Activated CD8-positive, alpha-beta memory T cell treated with anti-CD3 and anti-CD28 coated beads for 1 hour (primary cell): ENCODE measurements at places on chromosomes 1 and 21.

DNA sequence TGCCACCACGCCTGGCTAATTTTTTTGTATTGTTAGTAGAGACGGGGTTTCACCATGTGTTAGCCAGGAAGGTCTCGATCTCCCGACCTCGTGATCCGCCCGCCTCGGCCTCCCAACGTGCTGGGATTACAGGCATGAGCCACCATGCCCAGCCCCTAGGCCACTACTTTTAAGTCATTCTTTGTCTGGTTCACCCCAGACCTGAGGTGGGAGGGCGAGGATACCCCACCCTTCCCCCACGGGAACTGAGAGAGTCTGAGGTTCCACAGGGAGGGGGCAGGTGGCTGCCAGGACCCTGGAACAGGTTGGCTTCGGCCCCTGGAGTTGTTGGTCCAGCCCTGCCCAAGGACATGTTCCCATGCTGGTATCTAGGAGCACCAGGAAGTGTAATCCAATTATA, 7.7 kb upstream of the SDC3 start:
- DNase-seq: no peak

- no peak for DNase-seq
Measured at GRCh38 chr1:92883297-92883696, 51.5 kb downstream of the RPL5 start.

- DNase-seq: no peak
Measured at GRCh38 chr1:218298398-218298797, 13.3 kb downstream of the RRP15 start.

- DNase-seq: no peak
Measured at GRCh38 chr1:225484657-225485214, 56.9 kb upstream of the LBR start.

- no peak for DNase-seq
Measured at GRCh38 chr1:193189442-193190095, 3.2 kb upstream of the B3GALT2 start.

GRCh38 chr1:27481994-27482620, 7.9 kb downstream of the WASF2 start:
- no peak for DNase-seq

DNA sequence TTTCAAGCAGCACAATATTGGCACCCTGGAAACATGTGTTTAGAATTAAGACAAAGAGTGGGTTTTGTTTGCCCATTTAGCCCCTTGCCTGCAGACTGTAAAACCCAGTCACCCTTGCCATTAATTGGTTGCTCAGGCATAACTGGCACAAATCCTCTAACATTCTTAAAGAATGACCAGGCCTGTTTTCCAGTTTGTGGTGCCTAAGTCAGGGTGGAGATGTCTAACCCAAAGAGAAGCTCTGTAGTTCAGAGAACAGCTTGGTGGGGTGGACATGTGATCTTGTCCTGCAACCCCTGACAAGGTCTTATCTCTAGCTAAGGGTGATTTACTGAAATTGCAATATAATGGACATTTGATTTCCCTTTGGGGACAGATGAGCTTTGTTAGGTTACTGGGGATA, 8.8 kb upstream of the ANGPTL7 start:
- no peak for DNase-seq

GRCh38 chr21:33281096-33281652, 15.0 kb downstream of the IL10RB start:
- no peak for DNase-seq

- peak; percentile 19 for DNase-seq
Measured at GRCh38 chr1:27602462-27603308, 1.3 kb downstream of the AHDC1 start.

- no peak for DNase-seq
Measured at GRCh38 chr1:235992346-235992745, 72.5 kb downstream of the NID1 start.

DNA sequence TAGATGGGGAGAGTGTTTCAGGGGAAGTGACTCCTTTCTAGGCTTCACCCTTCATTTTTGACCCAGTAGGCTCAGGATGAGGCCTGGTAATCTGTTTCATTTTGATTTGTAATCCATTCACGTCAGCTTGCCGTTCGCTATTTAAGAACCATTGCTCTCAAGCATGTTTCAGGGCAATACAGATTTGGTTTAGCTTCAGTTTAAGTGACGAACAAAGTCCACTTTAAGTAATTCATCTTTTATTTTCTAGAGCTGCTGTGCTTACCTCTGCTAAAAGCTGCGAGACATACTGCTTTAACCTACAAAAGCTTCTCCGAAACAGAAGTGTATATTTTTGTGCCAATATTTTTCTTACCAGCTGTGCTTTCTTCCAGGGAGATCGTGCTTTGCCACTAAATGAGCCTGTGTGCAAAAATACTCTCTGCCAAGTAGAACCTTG, 8.9 kb upstream of the FMO3 start:
- DNase-seq: no peak

- DNase-seq: no peak
Measured at GRCh38 chr1:100575406-100575805, 37.5 kb downstream of the GPR88 start.

- no peak for DNase-seq
Measured at GRCh38 chr1:184828369-184828717, 73.7 kb upstream of the EDEM3 start.

- DNase-seq: no peak
Measured at GRCh38 chr1:150233359-150234308, 2.3 kb downstream of the ANP32E start.

DNA sequence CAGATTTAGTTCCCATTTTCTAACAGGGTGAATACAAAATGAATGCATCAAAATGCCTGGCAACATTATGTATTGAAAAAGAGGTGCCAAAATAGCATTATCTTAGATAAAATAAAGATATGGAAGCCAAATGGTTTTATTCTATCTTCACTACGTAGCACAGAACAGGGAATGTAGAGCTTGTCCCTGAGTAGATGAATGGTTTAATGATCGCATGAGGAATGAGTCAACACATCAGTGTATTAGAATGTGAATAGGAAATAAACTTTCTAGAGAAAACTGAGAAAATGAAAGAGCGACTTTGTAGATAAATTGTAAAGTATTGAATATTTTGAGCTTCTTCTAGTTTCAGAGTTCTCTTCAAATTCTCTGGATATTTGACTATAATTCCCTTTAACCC, 74.3 kb downstream of the BRINP3 start:
- DNase-seq: no peak

DNA sequence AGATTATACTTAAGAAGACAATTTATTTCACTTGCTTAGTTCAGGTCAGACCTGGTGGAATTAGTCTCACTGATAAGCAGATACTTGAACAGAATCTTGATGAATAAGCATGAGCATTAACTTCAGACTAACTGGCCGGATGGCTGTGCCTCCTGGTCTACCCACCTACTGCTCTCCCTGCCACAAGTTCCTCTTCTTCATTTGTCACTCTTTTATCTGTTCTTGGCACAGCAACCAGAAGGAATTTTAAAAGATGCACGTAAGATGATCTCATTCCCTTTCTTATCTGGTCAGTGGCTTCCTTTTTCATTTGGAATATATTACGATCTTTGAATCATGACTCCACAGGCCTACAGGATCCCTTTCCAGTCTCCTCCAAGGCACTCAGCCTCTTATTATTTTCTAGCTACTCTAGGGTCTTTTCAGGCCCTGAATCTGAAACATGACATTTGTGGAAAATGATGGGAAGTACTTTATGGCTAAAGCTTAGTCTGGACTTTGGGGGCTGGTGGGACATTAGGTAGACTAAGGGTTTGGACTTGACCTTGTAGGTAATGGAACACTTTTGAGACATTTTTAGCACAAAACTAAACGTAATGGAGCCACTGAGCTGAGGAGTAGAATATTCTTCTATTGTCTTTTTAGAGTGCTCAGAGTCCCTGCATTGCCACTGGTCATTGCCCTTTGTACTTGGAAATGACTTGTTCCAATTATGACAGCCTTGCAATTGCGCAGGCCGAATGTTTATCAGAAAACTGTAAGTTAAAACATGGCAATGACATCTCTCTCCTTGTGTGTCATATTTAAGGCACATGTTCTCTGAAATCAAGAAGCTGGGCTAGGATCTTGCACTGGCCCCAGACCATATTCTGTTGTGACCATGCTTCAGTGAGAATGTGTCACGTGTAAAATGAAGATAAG, 16.0 kb downstream of the ST6GALNAC3 start:
- no peak for DNase-seq

- no peak for DNase-seq
Measured at GRCh38 chr1:156760092-156760795, 7.1 kb upstream of the PRCC start.

DNA sequence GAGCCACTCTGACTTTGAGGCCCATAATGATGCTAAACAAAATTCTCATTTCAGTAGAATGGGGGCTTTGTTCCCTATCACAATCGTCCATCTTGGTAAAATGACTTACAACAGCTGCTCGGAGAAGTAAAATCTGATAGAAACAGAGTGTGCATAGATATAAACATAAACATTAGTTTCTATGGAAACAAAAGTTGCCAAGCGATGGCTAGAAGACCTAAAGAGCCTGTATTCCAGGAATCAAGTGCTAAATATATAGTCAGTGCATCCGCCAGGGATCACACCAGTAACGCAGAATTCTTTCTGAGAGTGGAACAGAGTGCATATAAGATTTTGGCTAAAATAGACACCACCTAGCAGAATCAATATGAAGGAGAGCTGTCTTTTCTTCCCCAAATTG, 91.2 kb upstream of the KAZN start:
- no peak for DNase-seq

- no peak for DNase-seq
Measured at GRCh38 chr1:168452329-168452728, 91.5 kb downstream of the XCL2 start.

- no peak for DNase-seq
Measured at GRCh38 chr1:157504646-157505045, 47.7 kb downstream of the FCRL5 start.

DNA sequence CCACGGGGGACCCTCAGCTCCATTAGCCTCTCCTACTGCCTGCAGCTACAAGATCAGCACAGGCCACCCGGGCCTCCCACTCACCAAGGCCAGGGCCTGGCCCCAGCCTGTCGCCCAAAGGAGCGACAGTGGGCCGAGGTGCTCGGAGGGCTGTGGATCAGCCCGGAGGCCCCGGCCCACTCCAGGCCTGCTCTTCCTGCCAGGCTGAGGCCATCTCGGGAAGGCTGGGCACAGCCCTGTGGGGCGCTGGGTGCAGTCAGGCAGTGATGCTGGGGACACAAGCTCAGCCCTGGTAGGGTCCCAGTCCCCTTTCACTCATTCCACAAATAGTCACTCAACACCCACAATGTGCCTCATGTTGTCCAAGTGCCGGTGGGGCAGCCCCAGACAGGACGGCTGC, 58.8 kb downstream of the CASZ1 start:
- DNase-seq: no peak

- no peak for DNase-seq
Measured at GRCh38 chr1:67536957-67537666, 106.9 kb upstream of the SERBP1 start.

GRCh38 chr1:19164274-19165015, 45.6 kb downstream of the UBR4 start:
- no peak for DNase-seq

- no peak for DNase-seq
Measured at GRCh38 chr1:28249013-28249865, 10.1 kb upstream of the SESN2 start.

DNA sequence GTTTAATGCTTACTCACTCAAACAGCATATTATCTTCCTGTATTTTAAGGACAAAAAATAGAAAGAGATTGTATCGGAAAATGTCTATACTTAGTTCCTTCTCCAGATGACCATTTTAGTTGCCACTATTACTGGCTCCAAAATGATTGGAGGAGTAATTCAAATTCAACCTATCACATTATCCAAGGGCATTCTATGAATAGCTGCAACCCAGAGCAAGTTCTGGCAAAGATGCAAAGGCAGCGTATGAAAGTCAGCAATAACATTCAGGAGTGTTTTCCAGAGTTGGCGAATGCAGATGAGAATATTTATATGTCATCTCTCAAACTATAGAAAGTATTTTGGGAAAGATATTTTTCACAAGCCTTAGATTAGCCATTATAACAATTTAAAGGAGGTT, 389.8 kb upstream of the ADGRL2 start:
- DNase-seq: no peak

DNA sequence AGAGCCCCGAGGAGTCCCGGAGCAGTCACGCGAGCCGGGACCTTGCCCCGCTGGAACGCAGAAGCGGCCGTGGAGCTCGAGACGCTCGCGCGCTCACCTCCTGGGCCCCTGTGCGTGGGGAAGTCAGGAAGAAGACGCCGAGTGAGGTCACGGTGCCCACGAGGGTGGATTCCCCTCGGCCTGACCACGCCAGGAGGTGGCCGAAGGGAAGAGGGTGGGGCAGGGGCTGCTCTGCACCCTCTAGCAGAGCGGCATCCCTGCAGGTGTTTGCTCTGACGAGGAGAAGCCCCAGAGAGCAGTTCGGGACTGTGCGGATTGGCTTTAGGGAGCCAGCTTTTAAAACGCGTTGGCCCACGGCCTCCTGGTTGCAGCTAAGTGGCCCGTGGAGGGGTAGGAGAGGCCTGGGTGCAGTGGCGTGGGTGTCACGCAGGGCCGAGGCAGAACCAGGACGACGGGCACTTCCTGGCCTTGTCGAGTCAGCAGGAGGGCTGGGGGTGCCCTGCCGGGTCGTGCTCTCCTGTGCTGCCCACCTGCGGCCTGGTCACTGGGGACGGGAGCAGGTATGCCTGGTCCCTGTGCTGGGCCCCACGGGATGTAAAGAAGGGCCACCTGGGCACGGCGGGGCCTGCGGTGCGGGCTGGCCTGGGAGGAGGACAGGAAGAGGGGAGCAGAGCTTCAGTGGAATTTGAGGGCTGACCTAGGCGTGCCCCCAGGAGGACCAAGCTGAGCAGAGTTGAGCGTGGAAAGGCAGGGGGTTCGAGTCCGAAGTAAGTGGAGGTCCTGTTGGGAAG, 1.0 kb downstream of the PDXK start:
- no peak for DNase-seq

DNA sequence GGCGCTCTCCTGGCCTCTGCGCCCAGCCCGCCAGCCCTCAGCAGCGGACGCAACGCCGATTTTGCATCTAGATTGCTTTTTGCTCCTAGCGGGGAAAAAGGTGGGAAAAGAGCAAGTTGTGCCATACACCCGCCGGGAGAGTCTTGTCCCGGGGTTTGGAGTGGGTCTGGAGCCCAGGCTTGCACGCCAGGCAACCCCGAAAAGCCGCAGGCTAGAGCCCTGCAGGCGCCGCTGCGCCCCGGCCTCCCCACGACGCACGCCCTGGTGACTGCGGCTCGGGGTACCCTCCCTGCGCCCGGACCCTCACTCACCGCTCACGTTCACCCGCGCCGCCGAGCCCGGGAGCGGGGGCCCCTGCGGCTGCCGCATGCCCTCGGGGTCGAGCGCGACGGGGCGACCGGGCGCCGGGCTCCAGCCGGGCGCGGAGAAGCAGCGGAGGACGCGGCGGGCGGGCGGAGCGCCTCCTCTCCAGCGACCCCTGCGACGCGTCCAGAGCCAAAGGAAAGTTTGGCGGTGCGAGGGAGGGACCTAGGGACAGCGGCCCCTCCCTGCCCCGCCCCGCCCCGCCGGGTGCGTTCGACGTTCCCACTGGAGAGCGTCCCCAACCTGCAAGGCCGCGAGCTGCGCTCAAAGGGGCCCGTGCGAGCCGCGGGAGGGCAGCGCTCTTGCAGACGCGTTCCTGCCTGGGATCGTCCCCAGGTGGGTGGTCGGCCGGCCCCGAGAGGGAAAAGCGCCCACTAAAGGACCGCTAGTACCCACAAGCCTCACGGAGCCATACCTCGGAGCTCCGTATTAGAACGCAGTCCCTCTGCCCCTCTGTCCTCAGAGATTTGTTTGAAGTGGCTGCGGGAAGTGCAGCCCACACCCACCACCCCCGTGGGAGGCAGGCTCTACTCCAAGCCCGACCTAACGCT, at the start of gene LPAR3:
Gene LPAR3 (minus strand): TSS at position 502 of the 914 bp plus-strand sequence. CDS start 27,086 bp downstream, outside the sequence.
- no peak for DNase-seq
